ENCODE measurements at places on chromosomes 4 and X.

DNA sequence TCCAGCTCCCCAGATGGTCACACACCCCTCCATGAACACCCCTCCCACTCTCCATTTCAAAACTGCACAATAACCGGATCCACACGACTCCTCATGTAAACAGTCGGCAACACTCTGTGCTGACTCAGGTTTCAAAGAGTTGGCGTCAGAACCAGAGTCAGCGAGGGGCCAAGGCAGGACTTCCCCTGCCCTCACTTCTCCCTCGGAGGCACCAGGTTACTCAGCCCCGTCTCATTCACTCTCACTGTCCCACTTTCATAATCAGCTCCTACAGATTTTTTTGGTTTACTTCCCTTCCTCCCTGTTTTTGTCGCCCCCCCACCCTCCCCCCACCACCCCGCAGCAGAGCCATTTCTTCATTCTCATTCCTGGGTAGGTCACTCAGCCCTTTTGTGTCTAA lies 2.7 kb upstream of the TIMP1 start:
- no peak for DNase-seq

DNA sequence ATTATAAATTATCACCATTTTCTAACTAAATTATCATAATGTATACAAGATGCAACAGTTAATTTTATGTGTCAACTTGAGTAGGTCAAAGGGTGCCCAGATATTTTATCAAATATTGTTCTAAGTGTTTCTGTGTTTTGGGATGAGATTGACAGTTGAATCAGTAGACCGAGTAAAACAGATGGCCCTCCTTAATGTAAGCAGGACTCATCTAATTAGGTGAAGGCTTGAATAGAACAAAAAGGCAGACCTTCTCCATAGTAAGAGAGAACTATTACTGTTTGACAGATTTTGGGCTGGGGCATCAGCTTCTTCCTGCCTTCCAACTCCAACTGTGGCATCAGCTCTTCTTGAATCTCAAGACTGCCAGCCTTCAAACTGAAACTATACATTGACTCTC lies 185.8 kb downstream of the TRAM1L1 start:
- no peak for DNase-seq

GRCh38 chr4:90328558-90328957 lies 201.4 kb downstream of the CCSER1 start:
- no peak for DNase-seq

DNA sequence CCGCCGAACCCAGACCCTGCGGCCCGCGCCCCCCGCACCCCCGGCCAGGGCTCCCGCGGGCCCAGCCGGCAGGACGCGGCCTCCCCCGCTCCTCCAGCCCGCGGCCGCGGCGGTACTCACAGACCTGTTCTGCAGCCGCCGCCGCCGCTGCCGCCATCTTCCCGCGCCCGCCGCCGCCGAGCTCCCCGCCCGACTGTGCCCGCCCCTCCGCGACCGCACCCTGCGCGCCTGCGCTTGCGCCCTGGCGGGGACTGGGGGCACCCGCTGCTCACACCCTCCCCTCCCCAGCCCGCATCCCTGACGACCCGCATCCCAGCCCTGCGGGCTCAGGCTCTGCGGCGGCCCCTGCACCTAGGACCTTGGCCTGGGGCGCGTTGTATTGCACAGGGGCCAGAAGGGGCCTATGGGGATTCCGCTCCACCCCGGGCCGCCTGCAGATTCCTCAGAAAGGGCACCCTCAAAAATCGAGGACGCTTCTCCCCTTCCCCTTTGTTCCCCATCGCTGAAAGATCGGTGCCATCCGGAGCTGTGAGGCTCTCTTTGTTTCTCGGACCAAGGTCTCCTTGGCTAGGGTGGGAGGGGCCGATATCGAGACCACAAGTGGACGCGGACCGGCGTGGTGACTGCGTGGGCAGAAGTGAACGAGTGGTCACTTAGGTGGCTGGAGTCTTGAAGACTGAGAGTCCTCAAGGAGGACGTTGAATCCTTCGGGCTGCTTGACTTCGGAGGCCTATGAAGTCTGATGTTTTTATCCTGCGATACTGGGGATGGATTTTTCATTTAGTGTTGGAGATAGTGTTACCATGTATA lies at the start of gene SGCB:
TSS of gene SGCB (minus strand) at position 197 of the 810 bp plus-strand sequence. CDS start at position 157, 40 bp downstream.
- DNase-seq, result peak; percentile 51

- DNase-seq, result no peak
Observed at GRCh38 chr4:189420572-189420971, 520.1 kb upstream of the FRG1 start.

- no peak for DNase-seq
Observed at GRCh38 chr4:10275696-10276095, 159.1 kb upstream of the WDR1 start.

- DNase-seq, result no peak
Observed at GRCh38 chrX:97931586-97931985, 1047.9 kb downstream of the RPA4 start.

- DNase-seq, result no peak
Observed at GRCh38 chrX:45771114-45771513, 570.4 kb upstream of the DIPK2B start.

DNA sequence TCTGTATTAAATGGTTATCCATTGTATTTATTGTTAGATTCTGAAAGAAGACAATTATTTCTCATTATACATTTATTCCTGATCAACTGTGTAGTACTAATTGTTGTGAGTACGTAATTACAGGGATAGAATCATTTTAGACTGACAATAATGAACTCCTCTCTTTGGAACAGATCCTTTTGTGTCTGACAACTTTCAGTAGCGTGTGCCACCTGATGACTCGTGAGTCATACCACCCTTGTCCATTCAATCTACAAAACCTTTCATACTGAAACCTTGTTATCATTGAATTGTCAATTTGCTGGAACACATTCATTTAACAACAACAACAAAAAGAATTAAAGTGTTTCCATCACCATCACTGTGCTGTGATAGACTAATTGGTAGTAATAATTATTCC lies 602.7 kb upstream of the PCDH7 start:
- no peak for DNase-seq

GRCh38 chr4:13970349-13970748 lies 342.8 kb upstream of the BOD1L1 start:
- DNase-seq, result no peak

DNA sequence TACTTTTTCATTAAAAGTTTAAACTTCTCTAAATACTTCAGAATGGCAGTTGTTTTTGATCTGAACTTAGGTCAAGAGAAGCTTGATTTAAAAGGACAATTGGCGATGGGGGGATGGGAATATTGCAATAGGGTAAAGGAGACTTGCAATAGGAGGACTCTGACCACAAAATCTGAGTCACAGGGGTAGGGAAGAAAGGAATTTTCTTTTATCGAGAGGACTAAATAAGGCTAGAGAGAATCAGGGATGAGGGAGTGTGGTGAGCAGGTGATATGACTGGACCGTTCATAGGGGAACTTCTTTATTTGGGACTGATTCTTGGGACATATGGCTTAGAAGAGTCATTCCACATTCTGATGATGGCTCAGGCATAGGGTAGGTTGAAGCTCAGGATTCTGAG lies 1260.2 kb downstream of the ADGRL3 start:
- DNase-seq, result no peak

GRCh38 chr4:124804041-124804440 lies 91.5 kb upstream of the ANKRD50 start:
- DNase-seq, result no peak

- DNase-seq, result no peak
Observed at GRCh38 chrX:46130247-46130646, 415.0 kb downstream of the ZNF674 start.

- peak; percentile 15 for DNase-seq
Observed at GRCh38 chrX:15854080-15854655, 445 bp downstream of the AP1S2 start.

DNA sequence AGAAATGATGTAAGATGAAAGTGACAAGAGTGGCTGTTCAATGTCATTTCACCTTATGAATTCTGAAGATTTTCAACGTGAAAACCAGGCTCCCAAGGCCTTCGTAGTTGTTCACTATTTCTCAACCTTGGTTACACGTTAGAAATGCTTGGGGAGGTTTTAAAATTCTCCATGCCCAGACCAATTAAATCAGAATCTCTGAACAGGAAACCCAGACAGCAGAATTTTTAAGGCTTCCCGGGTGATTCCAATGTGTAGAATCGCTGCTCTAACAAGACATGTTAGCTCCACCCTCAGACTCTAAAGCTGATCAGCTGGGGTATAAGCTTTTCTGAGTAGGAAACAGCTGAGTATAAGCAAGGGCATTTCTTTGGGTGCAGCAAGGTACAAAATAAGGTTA lies 160.4 kb upstream of the TET2 start:
- no peak for DNase-seq

- no peak for DNase-seq
Observed at GRCh38 chrX:2484256-2484655, 16.5 kb downstream of the DHRSX start.

GRCh38 chrX:133888984-133889383 lies 96.4 kb downstream of the GPC3 start:
- DNase-seq, result no peak

DNA sequence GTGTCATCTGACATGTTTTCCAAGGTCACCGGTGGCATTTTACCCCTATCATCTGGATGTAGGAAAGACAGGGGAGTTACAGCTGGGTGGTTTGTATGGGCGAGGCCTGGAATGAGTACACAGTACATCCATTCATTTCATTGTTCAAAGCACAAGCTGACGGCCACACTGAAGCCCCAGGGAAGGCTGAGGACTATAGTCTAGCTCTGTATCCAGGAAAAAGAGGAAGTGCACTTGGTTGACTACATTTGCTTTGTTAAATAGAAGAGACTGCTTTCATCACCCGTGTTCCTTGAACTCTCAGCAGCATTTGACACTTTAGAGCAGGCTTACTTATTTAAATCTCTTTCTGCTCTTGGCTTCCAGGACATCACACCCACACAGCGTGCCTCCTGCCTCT lies 1041.0 kb upstream of the TENM3 start:
- DNase-seq, result no peak

DNA sequence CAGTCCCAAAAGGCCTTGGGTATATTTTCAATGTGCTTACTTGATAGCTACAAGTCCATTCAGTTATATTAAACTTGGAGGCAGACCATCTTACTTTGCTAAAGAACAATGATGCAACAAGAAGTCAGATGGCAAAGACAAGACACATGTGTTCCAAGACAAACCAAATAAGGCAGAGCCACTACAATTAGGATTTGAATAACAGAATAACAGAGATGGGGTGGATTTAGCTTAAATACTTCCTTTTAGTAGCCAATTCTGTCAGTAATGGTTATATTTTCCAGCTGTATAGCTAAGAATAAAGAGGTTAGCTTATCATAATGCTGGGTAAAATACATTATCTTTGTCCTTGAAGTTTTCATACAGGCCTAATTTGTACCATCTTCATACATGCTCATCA lies 37.7 kb upstream of the FRAS1 start:
- no peak for DNase-seq

GRCh38 chr4:131248314-131248713 lies 1900.8 kb upstream of the PCDH10 start:
- DNase-seq, result no peak

DNA sequence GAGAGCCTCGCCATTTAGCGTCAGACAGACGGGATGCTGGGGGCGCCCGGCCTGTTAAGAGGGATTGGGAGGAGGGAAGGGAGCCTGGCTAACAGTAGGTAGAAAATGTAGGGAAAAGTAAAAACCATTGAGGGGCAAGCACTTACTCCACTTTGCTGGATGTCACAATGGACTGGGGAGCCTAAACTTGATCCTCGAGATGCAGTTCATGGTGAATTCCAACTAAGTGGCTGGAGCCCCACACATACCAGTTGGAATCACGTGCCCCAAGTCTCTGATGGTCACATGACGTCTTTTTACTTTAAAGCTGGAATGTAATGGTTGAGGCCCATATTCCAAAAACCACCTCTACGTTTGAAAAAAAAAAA lies 1.5 kb downstream of the PLS3 start:
- no peak for DNase-seq

- no peak for DNase-seq
Observed at GRCh38 chr4:42396752-42397634, at the start of gene SHISA3. SHISA3 (plus strand) TSS chr4:42397488; CDS start chr4:42398057, 569 bp downstream.

DNA sequence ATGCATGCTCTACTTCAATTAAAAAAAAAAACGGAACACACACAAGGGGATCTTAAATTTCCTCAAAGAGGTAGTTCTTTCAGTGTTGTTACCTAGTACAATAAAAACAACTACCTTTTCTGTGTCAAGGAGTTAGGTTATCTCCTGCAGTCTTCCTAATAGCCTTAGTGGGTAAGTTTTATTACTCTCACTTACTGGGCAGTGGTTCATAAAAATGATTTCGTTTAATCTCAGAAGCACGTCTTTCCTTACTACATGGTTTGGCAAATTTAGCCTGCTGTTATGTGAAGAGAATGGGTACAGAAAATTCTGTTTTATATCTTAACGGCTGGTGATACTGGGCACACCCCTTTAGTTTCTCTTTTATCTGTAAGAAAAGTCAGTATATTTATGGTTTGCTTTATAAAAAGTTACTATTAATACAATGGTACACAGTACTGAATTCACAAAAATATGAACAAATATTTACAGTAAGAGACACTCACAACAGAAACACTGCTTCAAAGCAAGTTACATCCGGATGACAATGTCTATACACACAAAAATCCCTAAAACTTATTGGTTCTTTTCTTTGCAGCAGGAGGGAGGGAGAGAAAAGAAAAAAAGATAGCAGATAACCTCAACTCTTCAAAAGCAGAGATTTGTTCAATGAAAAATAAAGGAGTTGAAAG lies 8.8 kb downstream of the ADH5 start:
- DNase-seq, result no peak

- DNase-seq, result no peak
Observed at GRCh38 chr4:123485601-123486000, 89.0 kb downstream of the SPRY1 start.

DNA sequence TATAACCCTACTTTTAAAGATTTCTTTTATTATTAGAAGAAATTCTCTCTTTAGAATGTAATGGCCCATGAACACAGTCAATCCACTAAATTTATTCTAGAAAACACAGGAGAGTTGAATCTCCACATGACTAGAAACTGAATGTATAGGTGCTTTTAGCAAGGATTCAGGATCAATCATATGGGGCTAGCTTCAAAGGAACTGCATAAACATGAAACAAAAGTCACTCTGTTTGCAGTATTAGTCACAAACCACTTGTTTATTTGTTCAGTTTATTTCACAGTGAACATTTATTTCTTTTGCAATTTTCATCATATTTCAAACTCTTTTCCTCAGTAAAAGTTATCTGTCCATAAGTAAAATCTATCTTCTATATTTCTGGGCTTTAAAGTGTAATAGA lies 1604.6 kb downstream of the PCDH18 start:
- DNase-seq, result no peak
